ENCODE measurements at places on chromosomes 12 and 14. TPM values are rescaled to one million over a fixed set of nuclear protein-coding genes. Genes with fewer than 3 reads are reported as not detected.

The LRTM2 gene
- total RNA-seq: 0.29 TPM

The TPH2 gene
- total RNA-seq: not detected

The ARHGEF40 gene
- 71.1 TPM for total RNA-seq

GRCh38 chr12:110010853-110011723 is 11.9 kb downstream of the ANKRD13A start:
- H3K36me3 ChIP-seq: peaks cover 38% of the 10 kb centered on the region
- H3K27ac ChIP-seq: no peak overlapping the region
- no peaks in the 10 kb centered on the region for H3K27me3 ChIP-seq
- H3K4me3 ChIP-seq: no peak overlapping the region
- H3K4me1 ChIP-seq: no peaks in the 10 kb centered on the region

- H3K36me3 ChIP-seq: no peaks in the 10 kb centered on the region
- H3K4me1 ChIP-seq: no peaks in the 10 kb centered on the region
- H3K27ac ChIP-seq: no peak overlapping the region
- no peak for DNase-seq
- no peak overlapping the region for H3K4me3 ChIP-seq
These were observed 169.2 kb downstream of the CAPZA3 start for GRCh38 chr12:18907127-18907526.

- H3K27me3 ChIP-seq: peaks cover 57% of the 10 kb centered on the region
- DNase-seq: no peak
These were observed 1203.5 kb upstream of the TMEM132C start for GRCh38 chr12:127063339-127064072.

DNA sequence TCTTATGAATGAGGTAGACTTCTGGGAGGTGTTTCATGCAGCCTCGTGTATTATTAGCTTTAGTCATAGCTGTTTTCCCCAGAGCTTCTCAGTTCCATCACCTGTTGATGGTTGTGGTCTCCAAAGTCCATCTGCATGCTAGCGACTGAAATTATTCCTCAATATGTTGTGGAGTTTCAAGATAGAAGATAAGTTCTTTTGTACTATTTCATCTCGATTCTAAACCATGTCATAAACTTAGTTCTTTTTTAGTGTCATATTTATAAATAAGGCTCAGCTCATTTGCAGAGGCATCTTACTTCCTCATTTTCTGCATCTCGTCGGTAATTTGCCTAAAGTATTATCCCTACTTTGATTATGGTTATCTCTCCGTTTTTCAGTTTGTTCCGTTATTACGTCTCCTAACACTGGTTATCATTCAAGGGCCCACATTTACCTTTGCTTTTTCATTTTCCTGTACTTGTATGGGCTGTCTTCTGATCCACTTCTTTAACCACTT is 119.1 kb downstream of the ITPR2 start:
- no peak overlapping the region for H3K27ac ChIP-seq
- H3K4me1 ChIP-seq: peaks cover 6% of the 10 kb centered on the region
- no peaks in the 10 kb centered on the region for H3K36me3 ChIP-seq
- no peak overlapping the region for H3K4me3 ChIP-seq
- H3K27me3 ChIP-seq: no peaks in the 10 kb centered on the region

GRCh38 chr12:87667378-87667777 is 361.8 kb downstream of the C12orf50 start:
- H3K27ac ChIP-seq: no peak overlapping the region
- no peak for DNase-seq
- no peaks in the 10 kb centered on the region for H3K27me3 ChIP-seq
- H3K4me1 ChIP-seq: peaks cover 2% of the 10 kb centered on the region

- H3K27me3 ChIP-seq: no peaks in the 10 kb centered on the region
- no peak overlapping the region for H3K4me3 ChIP-seq
- no peaks in the 10 kb centered on the region for H3K4me1 ChIP-seq
- DNase-seq: no peak
- H3K36me3 ChIP-seq: no peaks in the 10 kb centered on the region
- no peak overlapping the region for H3K27ac ChIP-seq
These were observed 49.3 kb downstream of the TMEM30B start for GRCh38 chr14:61231810-61232209.

GRCh38 chr12:97312570-97313135 is 150.0 kb upstream of the RMST start:
- no peak overlapping the region for H3K4me3 ChIP-seq
- peak; percentile 64 for DNase-seq
- H3K27ac ChIP-seq: no peak overlapping the region

Data from endodermal cell (in vitro differentiated cells).